ENCODE measurements at places on chromosomes 4 and X.

- DNase-seq: no peak
Measured at GRCh38 chrX:9131066-9131465, 97.1 kb upstream of the FAM9B start.

- DNase-seq: no peak
Measured at GRCh38 chrX:155071694-155072280, 479 bp downstream of the BRCC3 start.

GRCh38 chr4:153348006-153348405 is 3.5 kb downstream of the MND1 start:
- no peak for DNase-seq

DNA sequence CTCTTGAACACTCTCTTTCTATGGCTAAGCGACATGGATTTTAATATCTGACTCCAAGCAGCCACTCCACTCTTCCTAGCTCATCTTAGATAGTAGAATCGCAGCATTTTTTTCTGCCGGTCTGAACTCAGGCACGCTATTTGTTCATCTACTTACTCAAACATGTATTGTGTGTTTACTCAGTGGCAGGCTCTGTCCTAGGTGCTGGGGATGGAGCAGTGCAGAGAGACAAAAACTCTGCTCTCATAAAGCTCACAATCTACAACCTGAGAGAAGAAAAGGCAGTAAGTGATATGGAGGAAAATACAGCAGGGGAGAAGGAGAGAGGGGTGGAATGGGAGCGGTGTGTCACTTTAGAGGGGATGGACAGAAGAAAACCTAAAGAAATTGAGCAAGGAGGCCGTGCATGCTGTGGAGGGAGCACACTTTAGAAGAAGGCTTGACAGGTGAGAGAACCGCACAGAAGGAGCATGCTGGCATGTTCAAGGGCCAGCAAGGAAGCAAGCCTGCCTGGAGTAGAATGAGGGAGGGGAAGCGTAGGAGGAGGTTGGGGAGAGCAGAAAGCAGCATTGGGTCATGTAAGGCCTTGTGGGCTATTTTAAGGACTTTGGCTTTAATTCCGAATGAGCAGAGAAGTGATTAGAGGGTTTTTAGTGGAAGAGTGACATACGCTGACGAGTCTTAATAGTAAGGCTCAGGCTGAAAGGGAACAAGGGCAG is 132.0 kb downstream of the ANK2 start:
- no peak for DNase-seq

DNA sequence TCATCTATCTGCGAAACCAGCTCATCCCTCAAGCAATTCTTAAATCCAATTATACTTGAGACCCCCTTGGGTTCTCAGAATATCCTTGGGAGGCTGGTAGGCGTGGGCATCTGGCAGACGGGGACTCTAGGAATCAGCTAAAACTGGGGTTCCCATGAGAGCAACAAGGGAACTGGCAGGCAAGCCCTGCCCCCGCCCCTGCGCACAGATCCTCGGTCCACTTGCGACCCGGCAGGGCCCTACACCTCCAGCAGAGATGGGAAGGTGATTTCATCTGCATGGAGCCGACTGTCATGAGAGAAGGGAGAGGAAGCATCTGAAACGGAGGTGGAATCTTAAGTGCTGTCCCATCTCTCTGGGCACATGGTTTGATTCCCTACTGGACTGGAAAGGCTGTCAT is 9.9 kb upstream of the C4orf50 start:
- no peak for DNase-seq

DNA sequence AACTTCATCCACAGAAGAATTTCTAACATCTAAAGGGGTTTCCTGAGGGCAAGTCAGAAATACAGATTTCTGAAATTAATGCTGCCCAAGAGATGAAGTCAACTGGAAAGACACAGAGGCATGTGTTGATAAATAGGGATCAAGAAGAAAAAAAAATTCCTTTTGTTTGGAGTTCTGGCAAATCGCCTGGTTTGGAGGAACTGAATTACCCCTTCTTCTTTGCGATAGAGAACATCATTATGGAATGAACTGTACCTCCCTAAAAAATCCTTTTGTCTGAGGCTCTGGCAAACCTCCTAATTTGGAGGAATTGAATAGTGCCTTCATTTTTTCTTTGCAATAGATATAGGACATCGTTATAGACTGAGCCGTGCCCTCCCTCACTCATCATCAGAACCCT is 200.9 kb downstream of the DHRSX start:
- no peak for DNase-seq

DNA sequence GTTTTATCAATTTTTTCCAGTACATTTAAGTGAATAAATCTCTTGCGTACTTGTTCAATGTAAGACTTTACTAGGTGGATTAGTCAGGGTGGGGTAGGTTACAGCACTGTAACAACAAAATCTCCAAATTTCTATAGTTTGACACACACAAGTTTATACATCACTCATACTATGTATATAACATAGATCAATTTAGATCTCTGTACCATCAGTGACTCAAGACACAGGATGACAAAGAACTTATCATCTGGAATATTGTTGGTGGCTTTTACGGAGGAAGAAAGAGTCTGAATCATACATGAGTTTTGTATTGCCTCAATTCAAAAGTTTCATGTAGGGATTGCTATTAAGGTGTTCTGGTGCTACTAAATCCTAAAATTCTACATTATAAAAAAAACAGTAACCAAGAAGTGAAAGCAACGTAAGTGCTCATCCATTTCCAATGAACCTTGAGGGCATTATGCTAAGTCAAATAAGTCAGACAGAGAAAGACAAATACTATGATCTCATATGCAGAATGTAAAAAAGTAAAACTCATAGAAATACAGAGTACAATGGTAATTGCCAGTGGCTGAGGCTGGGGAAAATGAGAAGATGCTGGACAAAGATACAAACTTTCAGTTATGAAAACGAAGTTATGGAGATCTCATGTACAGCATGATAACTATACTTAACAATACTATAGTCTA is 98.0 kb upstream of the DKK2 start:
- no peak for DNase-seq

GRCh38 chr4:149292425-149293007 is 523.1 kb downstream of the IQCM start:
- no peak for DNase-seq

GRCh38 chrX:48677516-48677915 is 6.1 kb upstream of the WAS start:
- DNase-seq: no peak

GRCh38 chrX:123731258-123731986 is 1.4 kb downstream of the THOC2 start:
- no peak for DNase-seq

- DNase-seq: no peak
Measured at GRCh38 chr4:82232891-82233290, 140.9 kb downstream of the HNRNPD start.

DNA sequence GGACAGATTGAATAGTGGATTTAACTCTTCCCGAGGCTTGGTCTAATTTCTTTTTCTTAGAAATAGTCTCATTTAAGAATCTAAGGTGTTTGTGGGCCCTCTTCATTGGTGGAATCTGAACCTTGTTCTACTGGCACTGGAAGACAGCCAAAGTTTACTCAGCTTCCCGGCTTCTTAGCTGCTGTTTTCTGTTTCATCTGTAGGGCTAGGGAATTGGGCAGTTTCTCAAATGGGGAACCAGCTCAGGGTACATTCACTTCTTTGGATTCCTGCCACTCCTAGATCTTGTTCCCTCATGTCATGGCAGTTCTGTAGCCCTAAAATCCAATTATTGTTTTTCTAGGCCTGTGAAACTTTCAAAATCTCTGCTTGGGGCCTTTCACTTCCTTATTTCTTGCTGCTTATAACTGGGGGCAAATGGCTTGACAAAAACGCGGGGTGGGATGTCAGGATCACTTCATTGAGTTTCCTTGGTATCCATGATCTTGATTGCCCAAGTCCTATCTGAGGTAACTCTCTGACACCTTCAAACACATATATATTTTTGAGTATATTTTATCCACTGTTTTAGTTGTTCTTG is 985.0 kb downstream of the C4orf33 start:
- no peak for DNase-seq

- DNase-seq: no peak
Measured at GRCh38 chr4:84051639-84052038, 447.5 kb downstream of the NKX6-1 start.

DNA sequence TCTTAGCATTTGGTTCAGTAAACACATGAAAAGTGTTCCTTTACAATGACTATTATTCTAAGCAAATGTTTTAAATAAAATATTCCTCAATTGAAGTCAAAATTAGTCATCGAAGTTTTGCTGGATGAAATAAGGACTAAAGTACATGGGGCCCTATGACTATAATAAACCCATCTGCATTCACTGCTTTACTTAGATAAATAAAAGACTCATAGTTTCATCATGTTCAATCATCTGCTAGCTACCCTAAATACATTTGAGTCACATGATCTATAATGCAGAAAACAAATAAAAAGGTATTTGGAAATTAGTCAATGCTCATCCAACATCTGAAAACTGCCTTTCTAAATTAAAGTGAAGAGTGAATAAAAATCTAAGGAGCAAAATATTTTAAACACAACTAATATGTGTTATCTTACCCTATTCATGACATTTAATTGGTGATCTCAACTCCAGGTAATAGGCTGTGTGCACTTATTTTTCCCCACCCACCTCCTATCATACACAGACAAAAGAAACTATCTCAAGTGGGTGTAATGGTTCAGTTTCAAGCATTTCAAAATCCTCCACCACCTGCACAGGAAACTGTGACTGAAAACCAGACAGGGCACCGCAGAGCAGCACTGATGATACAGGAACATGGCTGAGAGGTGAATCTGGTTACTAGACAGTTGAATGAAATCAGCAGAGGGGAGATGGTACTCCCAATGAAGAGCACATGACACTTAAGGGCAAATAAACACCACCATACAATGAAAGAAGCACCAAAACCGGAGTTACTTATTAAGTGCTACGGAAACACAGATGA is 78.6 kb downstream of the CAMK2D start:
- peak; percentile 64 for DNase-seq

DNA sequence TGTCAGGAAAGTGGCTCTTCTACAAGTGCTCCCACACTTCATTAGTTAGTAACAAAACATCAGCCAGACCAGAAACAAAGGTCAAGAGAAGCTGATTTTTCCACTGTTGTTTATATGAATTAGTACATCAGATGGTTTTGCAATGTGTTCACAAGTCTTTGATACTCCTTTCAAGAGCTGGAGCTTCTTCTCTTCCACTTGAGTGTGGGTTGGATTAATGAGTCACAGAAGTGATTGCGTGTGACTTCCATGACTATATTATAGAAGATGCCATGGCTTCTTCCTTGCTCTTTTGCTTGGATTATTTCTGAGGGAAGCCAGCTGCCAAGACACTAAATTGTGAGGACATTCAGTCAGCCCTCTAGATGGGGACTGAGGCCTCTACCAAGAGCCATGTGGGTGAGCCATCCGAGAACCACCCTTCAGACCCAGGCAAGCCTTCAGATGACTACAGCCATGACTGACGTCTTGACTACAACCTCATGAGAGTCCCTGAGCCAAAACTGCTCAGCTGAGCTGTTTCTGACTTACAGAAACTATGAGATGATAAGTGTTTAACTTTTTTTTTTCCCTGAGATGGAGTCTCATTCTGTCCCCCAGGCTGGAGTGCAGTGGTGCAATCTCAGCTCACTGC is 18.1 kb downstream of the SOWAHB start:
- DNase-seq: no peak

DNA sequence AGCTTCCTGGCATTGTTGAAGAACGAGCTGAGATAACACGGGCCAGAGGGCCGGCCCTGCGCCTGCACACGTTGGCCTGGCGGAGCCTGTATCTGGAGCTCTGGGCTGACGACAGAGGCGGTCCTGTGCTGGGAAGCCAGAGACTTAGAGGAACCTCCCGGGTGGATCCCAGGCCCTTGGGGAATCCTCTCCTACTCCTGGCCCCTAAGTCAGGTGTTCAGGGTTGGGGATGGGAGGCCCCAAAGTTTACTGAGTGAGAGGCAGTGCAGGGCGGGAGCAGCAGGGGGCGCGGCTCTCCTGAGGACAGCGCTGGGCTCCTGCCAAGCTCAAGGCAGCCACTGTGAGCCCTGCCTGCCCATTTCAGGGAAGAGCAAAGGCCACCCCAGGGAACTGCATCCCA is 2.5 kb upstream of the HTRA3 start:
- no peak for DNase-seq

- no peak for DNase-seq
Measured at GRCh38 chr4:1765409-1766072, 27.6 kb upstream of the FGFR3 start.

GRCh38 chr4:3305610-3306371 is 13.0 kb downstream of the RGS12 start:
- DNase-seq: no peak

- DNase-seq: no peak
Measured at GRCh38 chr4:81499840-81500239, 28.1 kb upstream of the RASGEF1B start.

DNA sequence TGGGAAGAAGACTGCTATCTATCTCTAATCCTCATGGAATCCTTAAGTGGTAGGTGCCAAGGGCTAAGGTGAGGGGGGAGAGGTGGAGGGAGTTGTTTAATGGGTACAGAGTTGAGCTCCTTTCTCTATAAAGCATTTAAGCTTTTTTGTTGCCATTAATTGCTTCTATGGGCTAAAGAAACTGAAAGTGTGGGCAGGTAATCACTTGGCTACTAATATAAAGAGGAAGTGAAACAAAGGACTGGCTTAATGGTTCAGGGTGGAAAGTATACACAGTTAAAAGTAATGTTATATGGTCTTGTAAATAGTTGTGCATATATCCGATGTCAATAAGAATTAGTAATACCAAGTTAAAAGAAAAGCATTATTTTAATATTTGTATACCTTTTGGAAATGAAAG is 83.9 kb downstream of the POLA1 start:
- no peak for DNase-seq

GRCh38 chr4:20483416-20483815 is 216.8 kb upstream of the PACRGL start:
- DNase-seq: no peak

- no peak for DNase-seq
Measured at GRCh38 chr4:23058165-23058776, 365.5 kb downstream of the GBA3 start.

- no peak for DNase-seq
Measured at GRCh38 chr4:42167709-42168108, 15.3 kb upstream of the BEND4 start.

- no peak for DNase-seq
Measured at GRCh38 chr4:44415251-44415650, 33.4 kb downstream of the KCTD8 start.

GRCh38 chr4:183658362-183659028 is 490 bp downstream of the RWDD4 start:
- DNase-seq: no peak

DNA sequence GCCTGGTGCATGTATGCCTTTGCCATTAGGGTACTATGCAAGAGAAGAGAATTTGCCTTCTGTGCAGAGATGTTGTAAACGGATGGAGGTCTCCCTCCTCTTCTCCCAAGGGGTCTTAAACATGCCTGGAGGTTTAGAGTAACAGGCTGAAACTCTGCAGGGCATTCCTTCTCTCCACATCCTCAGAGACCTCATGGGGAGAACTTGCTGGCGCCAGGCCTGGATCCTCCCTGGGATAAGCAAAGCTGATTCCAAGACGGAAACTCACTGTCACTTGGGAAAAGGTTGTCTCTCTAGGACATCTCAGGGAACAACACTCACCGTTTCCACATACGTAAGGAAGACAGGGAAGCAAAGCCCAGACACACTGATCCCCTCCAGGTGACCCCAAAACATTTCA is 76.9 kb upstream of the GPM6B start:
- no peak for DNase-seq
